ENCODE measurements at places on chromosomes 7 and 10.

DNA sequence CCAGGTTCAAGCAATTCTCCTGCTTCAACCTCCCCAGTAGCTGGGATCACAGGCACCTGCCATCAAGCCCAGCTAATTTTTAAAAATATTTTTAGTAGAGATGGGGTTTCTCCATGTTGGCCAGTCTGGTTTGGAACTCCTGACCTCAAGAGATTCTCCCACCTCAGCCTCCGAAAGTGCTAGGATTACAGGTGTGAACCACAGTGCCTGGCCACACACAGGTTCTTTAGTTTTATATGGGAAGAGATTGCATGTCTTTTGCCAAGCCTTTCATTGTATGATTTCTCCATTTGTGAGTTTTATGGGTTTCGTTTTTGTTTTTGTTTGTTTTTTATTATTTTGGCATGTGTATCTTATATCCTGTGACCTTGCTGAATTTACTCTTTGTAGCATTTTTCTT lies 40.9 kb downstream of the C1GALT1 start:
- no peak for DNase-seq

GRCh38 chr7:52925332-52925731 lies 110.1 kb upstream of the POM121L12 start:
- no peak for DNase-seq

DNA sequence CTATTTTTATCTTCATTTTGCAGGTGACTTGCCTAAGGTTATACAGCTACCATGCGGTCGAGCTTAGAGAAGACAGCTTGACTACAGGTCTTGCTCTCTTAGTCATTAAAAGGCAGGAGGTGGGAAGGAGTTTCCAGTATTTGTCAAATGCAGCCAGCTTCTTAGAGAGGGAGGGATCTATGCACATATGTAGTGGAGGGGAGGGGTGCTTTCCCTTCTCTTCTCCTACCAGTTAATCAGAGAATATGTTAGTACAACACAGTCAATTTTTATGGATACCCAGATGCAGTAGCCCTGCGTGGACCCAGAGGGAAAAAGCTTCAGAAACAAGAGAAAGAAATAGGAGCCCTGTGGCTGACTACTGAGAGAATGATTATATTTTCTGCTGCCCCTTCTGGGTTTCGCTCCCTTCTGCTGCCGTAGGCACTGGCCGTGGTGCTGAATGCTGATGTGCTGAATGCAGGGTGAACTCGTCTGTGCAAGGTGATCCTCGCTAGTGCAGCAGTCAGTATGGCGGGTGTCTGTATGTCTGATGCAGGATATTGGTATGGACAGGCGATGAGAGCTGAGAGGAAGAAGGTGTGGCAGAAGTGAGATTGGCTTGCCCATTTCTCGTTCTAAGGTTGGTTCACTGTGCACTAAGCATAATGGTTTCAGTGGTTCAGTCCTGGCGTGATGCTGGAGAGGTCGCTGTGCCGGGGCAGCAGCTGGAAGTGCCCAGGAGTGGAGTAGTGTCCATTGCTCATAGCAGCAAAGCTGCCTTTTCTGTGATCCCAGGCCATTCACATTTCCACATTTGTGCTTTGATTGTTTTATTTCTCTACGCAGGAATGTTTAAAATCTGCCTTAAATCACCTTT lies 189.2 kb upstream of the PODXL start:
- peak; percentile 12 for DNase-seq

GRCh38 chr7:1666317-1666822 lies 3.7 kb upstream of the ELFN1 start:
- no peak for DNase-seq

- no peak for DNase-seq
Observed at GRCh38 chr7:145082366-145083161, 246.7 kb upstream of the TPK1 start.

DNA sequence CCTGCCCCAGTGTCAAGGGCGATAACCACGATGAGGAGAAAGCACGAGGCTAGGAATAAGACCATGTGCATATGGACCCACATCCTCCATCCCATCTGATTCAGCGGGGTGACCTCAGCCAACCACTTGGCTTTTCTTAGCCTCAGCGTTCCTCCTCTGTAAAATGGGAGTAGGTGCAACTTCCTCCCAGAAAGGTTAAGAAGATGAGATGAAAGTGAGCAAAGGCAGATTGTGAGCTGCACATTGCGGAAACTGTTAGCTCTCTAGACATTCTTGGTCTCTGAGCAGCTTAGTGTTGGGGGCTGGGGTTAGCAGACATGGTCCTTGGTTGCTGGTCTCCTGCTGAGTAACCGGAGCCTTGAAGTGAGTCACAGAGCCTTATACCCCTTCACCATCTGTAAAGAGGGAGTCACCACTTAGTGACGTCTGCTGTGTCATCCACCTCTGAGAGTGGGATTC lies 497.3 kb upstream of the GALNT17 start:
- DNase-seq, result no peak

GRCh38 chr7:134254311-134254710 lies 62.4 kb downstream of the SLC35B4 start:
- DNase-seq, result no peak

DNA sequence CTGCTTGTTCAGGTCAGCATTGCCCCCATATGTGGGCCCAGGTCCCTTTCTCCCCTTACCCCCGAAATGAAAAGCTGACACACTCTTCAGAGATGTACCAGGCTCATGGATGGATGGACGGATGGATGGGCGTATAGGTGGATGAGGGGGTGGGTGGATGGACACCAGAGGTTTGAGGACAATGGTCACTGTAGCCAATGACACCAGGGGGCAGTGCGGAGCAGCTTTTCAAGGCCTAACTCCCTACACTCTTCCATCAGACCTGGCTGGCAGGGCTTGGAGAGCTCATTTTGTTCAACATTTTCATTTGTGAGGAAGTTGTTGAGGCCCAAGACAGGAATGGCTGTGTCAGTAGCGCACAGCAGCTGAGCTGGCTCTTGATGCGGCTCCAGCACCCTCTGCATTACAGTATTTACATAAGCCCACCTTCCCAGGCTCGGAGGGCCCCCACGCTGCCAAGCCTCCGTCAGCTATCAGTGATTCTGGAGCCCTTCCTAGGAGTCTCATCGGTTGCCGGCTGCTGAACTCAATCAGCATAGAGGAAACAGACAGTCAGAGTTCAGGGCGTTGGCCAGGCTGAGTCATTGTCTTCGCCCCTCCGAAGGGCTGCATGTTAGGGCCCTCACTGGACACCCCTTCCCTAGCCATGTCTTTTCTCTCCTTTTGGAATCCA lies 11.6 kb upstream of the FFAR4 start:
- DNase-seq, result peak; percentile 69

- no peak for DNase-seq
Observed at GRCh38 chr10:129441372-129442009, 25.6 kb upstream of the MGMT start.

DNA sequence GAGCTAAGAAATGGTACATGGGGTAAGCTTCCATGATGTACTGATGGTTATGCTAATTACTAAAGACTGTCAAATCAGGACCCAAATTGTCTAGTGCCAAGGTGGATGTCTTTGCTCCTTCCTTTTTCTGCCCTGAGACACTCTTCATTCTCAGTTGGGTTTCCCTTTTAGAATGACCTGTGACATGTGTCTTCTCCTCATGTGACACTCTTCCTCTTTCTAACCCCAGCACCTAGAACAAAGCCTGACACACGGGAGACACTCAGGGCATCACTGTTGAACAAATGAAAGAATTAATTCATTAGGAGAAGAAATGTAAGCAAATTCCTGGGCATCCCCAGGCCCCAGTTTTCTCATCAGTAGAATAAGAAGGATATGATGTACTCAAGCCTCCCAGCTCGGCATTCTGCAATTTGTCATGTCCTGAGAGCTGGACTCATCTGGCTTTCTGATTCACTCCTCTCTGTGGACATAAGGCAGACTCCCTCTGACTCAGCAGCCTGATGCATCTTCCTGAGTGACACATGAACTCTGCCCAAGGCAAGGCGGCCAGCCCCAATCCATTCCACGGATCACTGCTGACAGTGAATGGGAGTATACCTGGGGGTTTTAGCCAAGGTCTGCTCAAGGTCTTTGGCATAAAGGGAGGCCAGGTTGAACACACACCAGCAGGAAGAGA lies 473.8 kb downstream of the KCNMA1 start:
- no peak for DNase-seq

GRCh38 chr10:36533861-36534260 lies 591.5 kb upstream of the ANKRD30A start:
- no peak for DNase-seq

- no peak for DNase-seq
Observed at GRCh38 chr10:31313396-31313795, 5.6 kb upstream of the ZEB1 start.

- no peak for DNase-seq
Observed at GRCh38 chr7:30167901-30168300, 33.1 kb downstream of the MTURN start.

- DNase-seq, result no peak
Observed at GRCh38 chr10:102763037-102763607, 19.4 kb downstream of the WBP1L start.

DNA sequence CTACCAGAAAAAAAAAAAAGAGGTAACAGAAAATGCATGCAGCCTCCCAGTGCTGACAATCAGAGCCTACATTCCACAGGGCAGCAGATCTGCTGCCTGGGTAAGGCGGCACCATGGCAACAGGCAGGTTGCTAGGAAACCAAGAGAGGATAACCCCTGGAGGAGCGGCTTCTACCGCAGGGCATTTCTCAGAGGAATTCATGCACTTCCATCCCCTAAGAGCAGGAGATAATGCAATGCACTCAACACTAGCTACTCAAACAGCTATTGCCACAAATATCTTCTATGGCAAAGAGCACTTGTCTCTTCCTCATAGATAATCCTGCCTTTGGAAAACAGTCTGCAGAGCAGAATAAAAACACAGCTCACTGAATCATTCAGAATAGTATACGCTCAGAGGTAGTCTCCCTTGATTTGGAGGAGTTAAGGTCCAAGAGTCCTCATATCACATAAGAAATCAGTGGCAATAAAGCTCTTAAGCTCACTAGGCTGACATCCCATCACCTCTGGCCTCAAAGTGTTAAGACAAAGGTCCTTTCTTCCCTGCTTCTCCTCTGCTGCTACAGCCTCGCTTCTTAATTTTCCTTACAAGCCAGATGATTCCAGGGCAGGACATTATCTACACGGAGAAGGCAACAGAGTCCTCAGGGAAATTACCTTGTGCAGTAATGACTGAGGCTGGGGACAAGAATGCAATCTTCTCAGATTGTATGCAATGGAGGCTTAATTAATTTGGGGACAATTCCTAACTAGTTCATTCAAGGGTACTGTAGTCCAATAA lies 10.7 kb downstream of the PSAP start:
- DNase-seq, result peak; percentile 14

DNA sequence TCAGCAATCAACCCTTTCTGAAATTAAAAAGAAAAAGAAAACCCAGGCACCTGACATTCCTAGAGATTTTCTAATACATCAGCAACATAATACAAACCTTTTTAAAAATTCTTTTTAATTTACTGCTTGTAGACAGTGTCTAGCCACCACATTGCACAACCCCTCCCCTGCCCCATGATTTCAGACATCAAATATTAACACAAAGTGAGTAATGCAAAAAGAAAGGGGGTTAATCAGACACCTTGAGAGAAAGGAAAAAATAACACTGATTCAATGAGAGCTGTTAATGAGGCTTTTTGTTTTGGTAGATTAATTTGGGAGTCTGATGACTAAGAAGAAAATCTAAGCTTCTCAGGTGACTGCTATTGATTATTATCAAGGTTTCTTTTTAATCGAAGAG lies 55.3 kb downstream of the SLC25A13 start:
- DNase-seq, result no peak

- DNase-seq, result no peak
Observed at GRCh38 chr7:143967398-143967797, 12.8 kb downstream of the OR2F1 start.

GRCh38 chr10:34295142-34295548 lies 520.0 kb downstream of the PARD3 start:
- no peak for DNase-seq

- DNase-seq, result no peak
Observed at GRCh38 chr10:43352951-43353350, 18.5 kb upstream of the FXYD4 start.

DNA sequence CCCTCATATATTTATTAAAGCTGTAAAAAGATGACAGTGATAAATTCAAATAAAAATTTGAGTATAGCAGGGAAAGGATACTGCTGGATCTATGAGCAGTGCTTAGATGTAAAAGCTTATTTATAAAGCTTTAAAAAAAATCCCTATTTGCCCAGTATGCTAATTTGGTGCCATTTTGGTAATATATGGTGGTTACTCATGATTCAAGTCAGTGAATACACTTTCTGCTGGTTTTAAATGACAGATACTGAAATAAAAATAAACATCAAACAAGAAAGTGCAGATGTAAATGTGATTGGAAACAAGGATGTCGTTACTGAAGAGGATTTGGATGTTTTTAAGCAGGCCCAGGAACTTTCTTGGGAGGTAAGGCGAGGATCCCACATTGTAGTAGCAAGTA lies 134.4 kb upstream of the SAMD8 start:
- no peak for DNase-seq

DNA sequence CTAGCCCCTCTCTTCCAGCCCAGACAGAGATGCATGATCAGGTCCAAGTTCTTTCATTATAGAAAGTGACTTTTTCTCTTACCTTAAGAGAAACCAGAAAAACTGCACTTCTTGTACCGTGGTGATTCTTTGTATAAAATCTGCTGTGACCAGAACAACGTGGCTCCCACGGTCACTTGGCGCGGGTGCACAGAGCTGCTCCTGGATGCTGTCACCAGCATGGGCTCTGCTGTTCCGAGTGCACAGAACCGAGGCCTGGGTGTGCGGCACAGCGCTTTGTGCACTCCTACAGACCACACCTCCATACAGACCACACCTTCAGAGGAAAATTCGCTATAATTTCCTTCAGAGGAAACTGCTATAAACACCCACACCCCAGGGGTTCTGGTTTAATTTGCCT lies 26.0 kb downstream of the VIPR2 start:
- DNase-seq, result no peak

GRCh38 chr10:114058297-114058696 lies 14.6 kb downstream of the ADRB1 start:
- DNase-seq, result no peak

DNA sequence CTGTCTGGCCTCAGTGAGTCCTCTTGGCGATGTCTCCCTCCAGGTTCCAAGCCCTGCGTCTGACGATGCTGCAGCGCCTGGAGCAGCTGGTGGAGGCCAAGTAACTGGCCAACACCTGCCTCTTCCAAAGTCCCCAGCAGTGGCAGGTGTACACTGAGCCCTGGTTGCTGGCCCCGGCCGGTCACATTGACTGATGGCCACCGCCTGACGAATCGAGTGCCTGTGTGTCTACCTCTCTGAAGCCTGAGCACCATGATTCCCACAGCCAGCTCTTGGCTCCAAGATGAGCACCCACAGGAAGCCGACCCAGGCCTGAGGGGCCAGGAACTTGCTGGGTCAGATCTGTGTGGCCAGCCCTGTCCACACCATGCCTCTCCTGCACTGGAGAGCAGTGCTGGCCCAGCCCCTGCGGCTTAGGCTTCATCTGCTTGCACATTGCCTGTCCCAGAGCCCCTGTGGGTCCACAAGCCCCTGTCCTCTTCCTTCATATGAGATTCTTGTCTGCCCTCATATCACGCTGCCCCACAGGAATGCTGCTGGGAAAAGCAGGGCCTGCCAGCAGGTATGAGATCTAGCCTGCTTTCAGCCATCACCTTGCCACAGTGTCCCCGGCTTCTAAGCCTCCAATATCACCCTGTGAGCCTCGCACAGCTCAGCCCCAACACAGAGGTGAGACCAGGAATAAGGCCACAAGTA lies 7.3 kb upstream of the ZNF22 start:
- DNase-seq, result no peak

- DNase-seq, result no peak
Observed at GRCh38 chr7:136585954-136586670, 282.3 kb upstream of the CHRM2 start.

Measured in stimulated activated CD4-positive, alpha-beta T cell treated with anti-CD3 and anti-CD28 coated beads, Interleukin-15, amount 100 ng/mL, for 24 hours (primary cell).